ENCODE measurements at places on chromosomes 3 and 15.
A peak's percentile ranks its signal among the peaks of the same experiment; 100 is the strongest.

GRCh38 chr15:56286213-56286612 lies 42.5 kb upstream of the RFX7 start:
- no peak for DNase-seq

DNA sequence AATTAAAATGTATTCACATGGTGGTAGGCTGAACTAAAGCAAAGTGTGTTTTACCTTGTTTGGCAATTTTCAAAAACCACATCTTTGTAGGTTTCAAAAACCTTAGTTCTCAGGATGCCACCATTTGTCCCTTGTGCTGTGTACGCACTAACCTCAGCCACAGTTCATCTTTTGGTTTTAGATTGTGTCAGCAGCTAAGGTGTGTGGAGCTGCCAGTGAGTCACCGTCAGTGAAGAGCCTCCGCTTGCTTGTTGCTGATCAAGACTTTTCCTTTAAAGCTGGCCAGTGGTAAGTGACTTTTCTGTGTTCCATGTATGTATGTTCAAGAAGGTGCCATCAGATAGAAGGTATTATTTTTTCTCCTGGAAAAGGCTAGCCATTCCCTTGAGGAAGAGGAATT lies 21.1 kb downstream of the OXNAD1 start:
- DNase-seq, result no peak

- no peak for DNase-seq
Observed at GRCh38 chr15:39583596-39584265, 2.9 kb downstream of the THBS1 start.

- DNase-seq, result no peak
Observed at GRCh38 chr3:172082269-172082668, 42.9 kb downstream of the FNDC3B start.

DNA sequence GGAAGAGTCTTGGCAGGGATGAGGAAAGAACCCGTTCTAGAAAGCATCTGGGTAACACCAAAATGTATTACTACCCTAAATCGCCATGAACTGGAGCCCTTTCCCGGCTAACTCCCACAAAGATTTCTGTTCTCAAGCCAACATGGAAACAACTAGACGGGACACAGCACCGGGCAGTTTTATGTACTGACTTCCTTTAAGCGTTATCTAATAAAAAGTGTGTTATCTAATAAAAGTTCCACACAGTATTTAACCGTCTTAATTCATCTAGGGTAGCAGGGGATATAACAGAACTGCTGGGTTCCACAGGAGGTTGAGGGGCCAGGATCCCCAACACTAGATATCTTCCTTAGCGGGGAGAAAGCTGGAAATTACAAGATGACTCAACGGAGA lies 347 bp upstream of the C3orf62 start:
- no peak for DNase-seq

- DNase-seq, result no peak
Observed at GRCh38 chr3:122679882-122680474, 661 bp upstream of the PARP14 start.

DNA sequence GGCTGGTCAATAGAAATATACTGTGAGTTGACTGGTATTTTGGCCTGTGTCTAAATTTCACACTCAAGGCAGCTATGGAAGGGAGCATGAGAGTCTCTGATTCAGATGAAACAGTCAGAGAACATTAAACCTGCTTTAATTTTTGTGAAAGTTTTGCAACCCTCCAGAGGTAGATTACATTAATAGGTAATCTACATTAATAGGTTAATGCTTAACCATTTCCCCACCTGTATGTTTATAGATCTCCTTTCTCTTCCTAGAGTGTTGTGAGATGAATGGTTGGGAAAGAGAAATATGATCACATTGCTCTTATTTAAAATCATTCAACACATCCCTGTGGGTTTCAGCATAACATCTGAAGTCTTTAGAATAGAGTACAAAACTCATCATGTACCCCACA lies 586.9 kb upstream of the DPPA4 start:
- no peak for DNase-seq

GRCh38 chr3:195162033-195162669 lies 108.8 kb downstream of the XXYLT1 start:
- no peak for DNase-seq

DNA sequence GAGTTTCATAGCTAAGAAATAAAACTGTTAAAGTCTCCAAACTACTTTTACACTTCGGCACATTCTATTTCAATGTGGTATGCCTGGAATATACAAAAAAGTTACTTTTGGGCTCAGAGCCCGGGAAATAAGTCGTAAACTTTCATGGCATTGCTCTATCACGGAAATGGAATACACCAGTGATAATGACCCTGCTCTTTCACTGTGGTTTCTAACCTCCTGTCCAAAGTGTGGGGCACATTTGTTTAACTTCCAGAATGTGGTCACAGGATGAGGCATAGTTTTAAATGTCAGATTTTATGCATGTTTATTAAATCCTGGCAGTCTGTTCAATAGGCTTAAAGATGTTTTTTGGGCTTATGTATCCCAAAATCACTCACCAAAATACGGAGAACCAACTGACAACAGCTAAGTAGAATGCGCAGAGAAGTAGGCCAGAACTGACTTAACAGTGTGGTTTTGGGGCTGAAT lies 5.1 kb downstream of the CXCR6 start:
- no peak for DNase-seq

- no peak for DNase-seq
Observed at GRCh38 chr3:25419251-25419650, 8.8 kb upstream of the RARB start.

DNA sequence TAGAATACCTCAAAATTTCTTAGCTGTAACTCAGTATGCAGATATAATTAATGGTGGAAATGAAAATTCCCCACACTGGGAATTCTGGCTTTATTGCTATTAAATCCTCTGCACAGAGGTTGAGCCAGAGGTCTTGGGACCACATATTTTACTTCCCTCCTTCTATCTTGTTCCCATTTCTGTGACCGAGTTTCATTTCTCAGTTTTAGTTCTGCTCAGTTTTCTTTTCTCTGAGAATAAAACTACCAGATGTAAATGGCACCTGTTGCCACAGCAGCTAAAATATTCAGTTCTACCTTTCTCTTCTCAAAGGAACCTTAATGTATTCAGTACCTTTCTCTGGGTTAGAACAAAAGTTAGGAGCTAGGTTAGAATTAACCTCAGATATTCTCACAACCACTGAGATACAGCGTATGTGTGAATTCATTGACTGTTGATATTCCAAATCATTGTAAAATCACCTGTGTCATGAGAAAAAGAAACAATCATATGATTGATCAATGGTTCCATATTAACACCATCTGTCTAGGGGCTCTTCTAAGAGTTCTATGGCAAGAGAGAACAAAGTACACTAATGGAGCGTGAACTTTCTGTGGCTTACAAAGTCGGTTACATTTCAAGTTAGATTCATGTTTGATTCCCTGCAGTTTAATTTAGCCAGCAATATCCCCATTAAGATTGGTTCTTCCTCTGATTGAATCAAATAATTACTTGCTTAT lies 374.1 kb downstream of the EFHB start:
- DNase-seq, result no peak

GRCh38 chr15:85580879-85581278 lies 200.5 kb downstream of the AKAP13 start:
- DNase-seq, result no peak

GRCh38 chr3:40593351-40593750 lies 68.6 kb downstream of the ZNF621 start:
- DNase-seq, result no peak

DNA sequence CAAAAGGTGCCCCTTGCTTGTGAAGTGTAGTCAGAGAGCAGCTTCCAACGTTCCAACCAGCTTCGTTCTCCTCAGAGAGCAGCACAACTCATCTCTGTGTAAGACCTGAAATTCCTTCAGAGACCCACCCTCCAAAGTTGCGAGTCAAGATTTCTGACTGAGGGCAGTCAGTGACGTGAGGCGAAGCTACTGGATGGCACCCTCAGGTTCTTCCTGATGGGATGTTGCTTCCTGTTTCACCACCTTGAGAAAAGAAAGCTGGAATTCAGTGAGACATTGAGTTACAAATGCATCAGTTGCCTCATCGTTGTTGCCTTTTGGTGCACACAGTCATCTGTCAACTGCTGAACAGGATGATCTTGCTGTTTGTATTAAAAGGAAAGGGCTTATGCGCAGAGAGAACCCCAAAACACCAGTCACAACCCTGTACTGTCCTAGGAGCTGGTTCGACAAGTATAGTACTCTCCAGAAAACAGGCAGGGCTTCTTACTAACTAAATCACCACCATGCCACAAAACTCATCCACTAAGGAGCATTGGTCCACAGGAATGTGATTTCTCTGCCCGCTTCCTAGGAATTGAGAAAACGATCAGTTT lies at the start of gene CERS3:
Gene CERS3, minus strand, starts transcription at position 118 of the 596 bp plus-strand sequence. CDS start 27,101 bp downstream, outside the sequence.
- DNase-seq, result no peak

DNA sequence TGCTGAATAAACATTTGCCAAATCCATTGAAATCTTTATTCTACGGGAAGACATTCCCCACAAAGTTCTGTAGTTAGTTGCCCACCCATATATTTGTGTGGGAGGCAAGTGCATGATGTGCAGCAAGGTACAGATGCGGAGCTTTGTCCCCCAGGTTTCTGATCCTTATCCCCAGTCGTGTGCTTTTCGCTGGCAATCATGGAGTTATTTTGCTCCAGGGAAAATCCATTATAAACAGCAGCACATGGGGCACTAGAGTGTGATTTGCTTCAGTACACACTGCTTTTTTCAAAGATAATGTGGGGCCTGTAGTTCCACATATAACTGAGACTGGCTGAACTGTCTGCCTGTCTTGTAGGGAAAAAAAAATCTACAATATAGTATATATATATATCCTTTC lies 132.1 kb downstream of the FEZF2 start:
- no peak for DNase-seq

GRCh38 chr3:40309418-40309924 lies at the start of gene EIF1B:
EIF1B (plus strand) TSS chr3:40309707; CDS start chr3:40309942, 235 bp downstream.
- peak; percentile 94 for DNase-seq

GRCh38 chr3:1805331-1805730 lies 293.3 kb upstream of the CNTN4 start:
- no peak for DNase-seq

DNA sequence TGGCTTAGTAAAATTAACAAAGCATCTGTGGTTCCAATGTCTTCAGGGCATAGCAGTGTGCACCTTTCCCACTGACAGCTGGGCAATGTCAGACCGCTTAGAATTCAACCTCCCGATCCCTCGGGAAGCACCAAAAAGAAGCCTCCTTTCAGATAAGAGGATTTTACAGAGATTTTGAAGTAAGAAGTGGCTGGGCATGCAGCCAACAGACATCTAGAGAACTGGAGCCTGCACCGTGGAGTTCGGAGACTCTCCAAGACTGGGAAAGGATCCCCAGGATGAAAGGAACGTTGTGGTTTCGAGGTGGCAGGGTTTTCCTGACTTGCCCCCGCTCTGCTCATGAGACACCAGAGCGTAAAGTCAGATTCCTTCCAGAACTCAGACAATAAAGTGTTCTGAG lies 5.3 kb downstream of the FAM174B start:
- DNase-seq, result no peak

DNA sequence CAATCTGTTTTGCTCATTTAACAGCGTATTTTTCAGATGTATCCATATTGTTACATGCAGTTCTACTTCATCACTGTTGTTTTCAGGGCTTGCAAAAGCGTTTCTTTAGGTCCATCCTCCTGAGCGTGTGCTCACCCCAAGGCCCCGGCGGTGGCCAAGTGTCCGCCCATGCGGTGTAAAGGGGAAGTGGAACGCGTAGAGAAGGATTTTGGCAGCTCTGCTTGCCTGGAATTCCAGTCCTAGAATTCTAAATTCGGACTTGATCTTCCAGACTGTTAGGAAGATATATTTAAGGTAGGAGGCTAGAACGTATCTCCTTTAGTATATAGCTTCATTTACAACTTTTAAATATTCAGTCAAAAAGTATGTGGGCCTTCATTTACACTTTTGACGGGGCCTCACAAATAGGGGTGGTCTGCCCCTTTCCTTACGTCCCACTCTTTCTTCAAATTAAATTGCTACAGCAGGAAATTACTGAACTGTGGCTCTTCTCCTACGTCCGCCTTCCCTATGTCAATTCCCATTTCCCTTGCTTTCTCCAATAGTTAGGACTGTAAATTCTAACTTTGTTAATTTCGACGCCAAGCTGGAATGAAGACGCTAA lies 609 bp upstream of the TBC1D23 start:
- no peak for DNase-seq

GRCh38 chr3:130992344-130992743 lies 34.3 kb downstream of the ASTE1 start:
- DNase-seq, result no peak

DNA sequence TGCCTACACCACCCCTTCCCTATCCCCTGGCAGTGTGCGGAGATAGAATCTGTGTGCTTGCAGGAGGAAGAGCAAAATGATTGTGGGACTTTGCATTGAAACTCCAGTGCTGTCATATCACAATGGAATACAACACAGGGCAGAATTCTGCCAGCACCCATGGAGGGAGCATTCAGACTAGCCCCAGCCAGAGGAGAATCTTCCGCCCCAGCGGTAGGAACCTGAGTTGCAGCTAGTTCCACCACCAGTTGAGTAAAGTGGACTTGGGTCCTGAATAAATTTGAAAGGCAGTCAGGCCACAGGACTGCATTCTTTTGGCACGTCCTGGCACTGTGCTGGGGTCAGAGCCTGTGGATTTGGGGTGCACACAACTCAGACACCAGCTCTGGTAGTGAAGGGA lies 27.5 kb downstream of the NCBP2 start:
- no peak for DNase-seq

- no peak for DNase-seq
Observed at GRCh38 chr15:23857028-23857641, 170.0 kb upstream of the NDN start.

- no peak for DNase-seq
Observed at GRCh38 chr15:66834881-66835878, 133.1 kb downstream of the SMAD6 start.

- no peak for DNase-seq
Observed at GRCh38 chr3:127137757-127138536, 55.0 kb upstream of the PRR23E start.

GRCh38 chr15:44788748-44789147 lies 52.4 kb downstream of the TRIM69 start:
- DNase-seq, result no peak

- no peak for DNase-seq
Observed at GRCh38 chr15:77349666-77350065, 70.2 kb downstream of the PEAK1 start.

DNA sequence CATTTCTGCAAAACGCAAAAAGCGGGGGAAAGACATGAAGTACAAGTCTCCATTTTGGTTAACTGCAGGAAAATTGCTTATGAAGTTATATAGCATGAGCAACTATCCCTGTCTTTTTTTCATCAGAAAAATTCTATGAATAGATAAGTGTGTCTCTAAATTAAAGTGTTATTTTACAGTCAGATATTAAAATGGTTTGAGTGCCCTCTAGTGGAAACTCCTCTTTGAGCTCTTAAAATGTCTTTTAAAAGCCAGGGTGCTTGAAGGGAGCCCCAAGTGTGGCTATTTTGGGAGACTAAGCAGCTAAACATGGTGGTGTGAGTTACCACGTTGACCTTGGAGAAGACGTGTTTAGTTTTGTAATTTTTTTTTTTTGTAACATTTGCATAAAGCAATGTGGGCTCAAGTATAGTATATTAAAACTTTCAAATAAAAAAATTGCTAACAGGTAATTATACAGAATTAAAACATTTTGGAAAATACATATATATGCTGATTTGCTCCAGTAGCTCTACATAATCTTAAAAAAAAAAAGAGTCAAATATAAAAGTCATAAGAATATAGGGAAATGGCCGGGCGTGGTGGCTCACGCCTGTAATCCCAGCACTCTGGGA lies 77.2 kb downstream of the PPP2R3A start:
- DNase-seq, result no peak

GRCh38 chr3:122325769-122326168 lies 721 bp downstream of the CSTA start:
- no peak for DNase-seq

Measured in stimulated activated CD4-positive, alpha-beta T cell treated with anti-CD3 and anti-CD28 coated beads, Interleukin-1b, Interleukin-23, amount 100 ng/mL, for 1 hour (primary cell).